Esophagus squamous epithelium (tissue), 5 donors: ENCODE measurements at places on chromosomes 7 and 10. TPM values are rescaled to one million over a fixed set of nuclear protein-coding genes. Genes with fewer than 3 reads are reported as not detected.

DNA sequence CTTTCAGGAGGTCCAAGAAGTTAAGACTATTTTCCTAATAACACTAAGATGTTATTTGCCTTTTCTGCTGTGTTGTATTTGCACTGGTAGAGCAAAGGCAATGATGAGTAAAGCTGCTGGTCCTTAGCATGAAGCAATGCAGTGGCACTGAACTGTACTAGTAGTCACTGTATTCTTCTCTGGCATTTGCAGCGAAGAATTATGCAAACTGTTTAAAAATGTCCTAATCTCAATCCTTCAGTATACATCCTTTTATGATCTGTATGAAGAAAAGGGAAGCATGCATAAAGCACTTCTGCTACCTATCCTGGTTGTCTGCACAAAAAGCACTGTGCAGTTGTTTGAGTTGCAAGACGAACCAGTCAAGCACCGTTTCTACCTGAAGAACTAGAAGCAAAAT lies 20.4 kb downstream of the IGF2BP3 start:
- no peaks in the 10 kb centered on the region for H3K4me1 ChIP-seq
- H3K27me3 ChIP-seq, result no peaks in the 10 kb centered on the region
- H3K4me3 ChIP-seq, result no peak overlapping the region
- no peaks in the 10 kb centered on the region for H3K36me3 ChIP-seq

- peak; percentile 9 for DNase-seq
- H3K27me3 ChIP-seq, result no peaks in the 10 kb centered on the region
- H3K4me1 ChIP-seq, result no peaks in the 10 kb centered on the region
- no peak overlapping the region for H3K4me3 ChIP-seq
- no peaks in the 10 kb centered on the region for H3K36me3 ChIP-seq
These were observed 6.6 kb upstream of the TPK1 start for GRCh38 chr7:144842377-144842851.

DNA sequence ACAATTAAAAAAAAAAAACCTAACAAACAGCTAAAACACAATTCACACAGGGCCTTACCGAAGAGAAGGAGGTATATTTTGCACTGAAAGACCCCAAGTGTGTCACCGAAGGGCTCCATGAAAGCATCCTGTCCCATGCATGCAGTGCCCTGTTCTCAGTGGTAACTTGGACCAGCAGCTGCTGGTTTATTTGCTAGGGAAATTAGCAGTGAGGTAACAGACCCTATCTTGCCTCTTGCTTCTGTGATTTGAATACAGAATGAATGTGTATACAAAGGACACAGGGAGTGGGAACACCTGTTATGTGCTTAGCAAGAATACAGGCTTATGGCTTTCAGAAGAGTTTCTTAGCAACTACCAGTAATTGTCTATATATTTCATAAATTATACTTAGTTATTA lies at the start of gene HEPACAM2:
Gene HEPACAM2 (minus strand): TSS at position 160 of the 400 bp plus-strand sequence.
- DNase-seq, result no peak
- no peak within 1 kb of the TSS for H3K4me3 ChIP-seq
- no peak within 1 kb of the TSS for H3K27ac ChIP-seq
- no peaks in the 10 kb centered on the region for H3K36me3 ChIP-seq

DNA sequence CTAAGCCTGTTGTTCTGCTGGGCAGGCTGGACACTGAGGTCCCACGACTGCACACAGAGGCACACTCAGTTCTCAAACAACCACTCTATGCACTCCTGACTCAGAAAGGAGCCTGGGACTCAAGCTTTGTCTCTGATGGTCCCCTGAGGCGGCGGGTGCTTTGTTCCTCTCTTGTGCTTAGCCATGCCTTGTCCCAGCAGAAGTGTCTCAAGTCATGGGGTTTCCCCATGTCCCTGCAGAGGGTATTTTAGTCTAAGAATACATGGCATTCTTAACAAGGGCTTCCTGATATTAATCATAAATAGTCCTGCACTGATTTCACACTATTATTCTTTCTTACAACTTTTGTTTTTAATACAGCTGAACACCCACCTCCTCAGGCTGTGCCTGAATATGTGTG lies 72.5 kb downstream of the CXCL12 start:
- peaks cover 8% of the 10 kb centered on the region for H3K4me1 ChIP-seq
- no peaks in the 10 kb centered on the region for H3K27me3 ChIP-seq
- H3K36me3 ChIP-seq, result no peaks in the 10 kb centered on the region
- H3K27ac ChIP-seq, result no peak overlapping the region

GRCh38 chr10:51080311-51081006 lies 6.2 kb downstream of the PRKG1 start:
- no peaks in the 10 kb centered on the region for H3K36me3 ChIP-seq
- H3K4me1 ChIP-seq, result no peaks in the 10 kb centered on the region
- DNase-seq, result no peak
- H3K4me3 ChIP-seq, result no peak overlapping the region
- no peak overlapping the region for H3K27ac ChIP-seq
- peaks cover 8% of the 10 kb centered on the region for H3K27me3 ChIP-seq

DNA sequence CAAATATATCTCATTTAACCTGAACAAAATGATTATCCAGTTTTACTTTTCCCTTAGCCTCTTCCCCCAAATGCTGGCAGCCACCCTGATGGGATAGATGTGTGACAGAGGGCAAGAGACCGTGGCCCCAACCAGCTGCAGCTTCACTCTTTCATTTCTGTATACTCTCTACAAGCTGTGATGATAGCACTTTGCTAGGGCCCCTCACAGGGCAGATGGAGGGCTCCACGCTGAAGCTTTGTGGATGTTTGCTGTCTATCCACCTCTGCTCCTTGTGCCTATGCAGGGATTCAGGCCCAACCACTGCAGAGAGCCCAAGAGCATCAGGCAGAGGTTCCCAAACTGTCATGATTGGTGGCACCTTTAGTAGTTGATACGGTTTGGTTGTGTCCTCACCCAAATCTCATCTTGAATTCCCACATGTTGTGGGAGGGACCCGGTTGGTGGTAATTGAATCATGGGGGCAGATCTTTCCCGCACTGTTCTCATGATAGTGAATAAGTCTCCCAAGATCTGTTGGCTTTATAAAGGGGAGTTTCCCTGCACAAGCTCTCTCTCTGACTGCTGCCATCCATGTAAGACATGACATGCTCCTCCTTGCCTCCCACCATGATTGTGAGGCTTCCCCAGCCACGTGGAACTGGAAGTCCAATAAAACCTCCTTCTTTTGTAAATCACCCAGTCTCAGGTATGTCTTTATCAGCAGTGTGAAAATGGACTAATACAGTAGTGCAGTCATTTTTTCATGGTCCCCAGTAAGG lies 20.1 kb downstream of the HTRA1 start:
- H3K27ac ChIP-seq, result no peak overlapping the region
- H3K4me3 ChIP-seq, result no peak overlapping the region
- no peaks in the 10 kb centered on the region for H3K36me3 ChIP-seq
- no peak for DNase-seq
- H3K4me1 ChIP-seq, result peaks cover 30% of the 10 kb centered on the region

GRCh38 chr7:154183482-154183881 lies 131.3 kb downstream of the DPP6 start:
- H3K27me3 ChIP-seq, result no peaks in the 10 kb centered on the region
- no peak overlapping the region for H3K27ac ChIP-seq
- H3K4me1 ChIP-seq, result no peaks in the 10 kb centered on the region
- H3K4me3 ChIP-seq, result no peak overlapping the region

GRCh38 chr7:84088802-84089201 lies 105.8 kb downstream of the SEMA3A start:
- no peaks in the 10 kb centered on the region for H3K27me3 ChIP-seq
- H3K4me3 ChIP-seq, result no peak overlapping the region
- H3K4me1 ChIP-seq, result no peaks in the 10 kb centered on the region
- no peaks in the 10 kb centered on the region for H3K36me3 ChIP-seq
- no peak overlapping the region for H3K27ac ChIP-seq
- no peak for DNase-seq

GRCh38 chr10:42812028-42812427 lies 29.4 kb downstream of the BMS1 start:
- H3K27ac ChIP-seq, result no peak overlapping the region
- peaks cover 95% of the 10 kb centered on the region for H3K36me3 ChIP-seq
- DNase-seq, result no peak
- no peaks in the 10 kb centered on the region for H3K4me1 ChIP-seq
- no peak overlapping the region for H3K4me3 ChIP-seq
- H3K27me3 ChIP-seq, result no peaks in the 10 kb centered on the region

GRCh38 chr7:88429382-88429781 lies 122.7 kb upstream of the STEAP4 start:
- H3K4me3 ChIP-seq, result no peak overlapping the region
- no peaks in the 10 kb centered on the region for H3K27me3 ChIP-seq
- H3K4me1 ChIP-seq, result no peaks in the 10 kb centered on the region
- DNase-seq, result no peak

- no peaks in the 10 kb centered on the region for H3K27me3 ChIP-seq
- no peak for DNase-seq
- no peak overlapping the region for H3K4me3 ChIP-seq
These were observed 65.8 kb downstream of the VIPR2 start for GRCh38 chr7:159078911-159079270.

DNA sequence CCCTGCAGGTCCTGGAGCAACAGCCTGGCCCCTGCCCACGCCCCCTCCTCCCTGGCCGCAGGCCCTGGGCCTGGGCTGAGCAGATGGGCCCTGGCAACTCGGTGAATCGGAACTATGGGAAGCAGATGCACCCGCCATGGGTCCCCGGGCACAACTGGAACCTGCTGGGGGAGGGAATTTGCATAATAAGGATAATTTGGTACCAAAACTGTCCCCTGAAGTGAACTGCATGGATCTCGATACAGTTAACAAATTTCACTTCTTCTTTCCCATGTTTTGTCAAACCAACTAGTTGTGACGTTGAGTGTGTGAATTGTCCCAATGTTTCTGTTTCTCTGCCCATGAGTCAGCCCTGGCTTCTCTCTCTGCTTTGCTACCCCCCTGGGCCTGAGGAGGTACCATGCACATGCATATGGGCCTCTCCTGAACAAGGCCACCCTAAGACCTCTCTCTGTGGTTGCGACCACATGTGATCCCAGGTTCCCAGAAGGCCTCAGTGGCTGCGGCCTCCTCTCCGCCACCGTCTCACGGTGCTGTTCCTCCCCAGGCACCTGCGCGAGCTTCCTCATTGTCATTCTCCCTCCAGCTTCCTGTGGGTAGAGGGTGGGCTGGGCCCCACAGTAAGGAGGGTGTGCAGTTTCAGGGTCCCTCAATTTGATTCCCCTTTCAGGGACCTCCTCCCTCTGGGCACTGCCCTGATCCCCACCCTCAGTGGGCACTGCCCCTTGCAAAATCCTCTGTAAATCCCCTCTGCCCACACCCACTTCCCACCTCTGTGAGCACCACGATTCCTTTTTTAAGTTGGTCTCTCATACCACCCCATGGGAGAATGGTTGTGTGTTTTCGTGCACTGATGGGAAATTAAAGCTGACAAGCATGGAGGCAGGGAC lies 40.0 kb downstream of the FIGNL1 start:
- no peak overlapping the region for H3K27ac ChIP-seq
- H3K27me3 ChIP-seq, result no peaks in the 10 kb centered on the region
- DNase-seq, result no peak
- H3K36me3 ChIP-seq, result no peaks in the 10 kb centered on the region
- H3K4me3 ChIP-seq, result no peak overlapping the region

The GDF2 gene
- not detected for total RNA-seq

The ZNF804B gene
- not detected for total RNA-seq

The CPVL gene
- 3.9 TPM for total RNA-seq

The CDC14C gene
- not detected for total RNA-seq

The TMEM196 gene
- not detected for total RNA-seq

The WNT8B gene
- total RNA-seq, result not detected

The MINDY4 gene
- 2.7 TPM for total RNA-seq

The ATXN7L1 gene
- total RNA-seq, result 14.1 TPM

The WASHC2C gene
- 30.1 TPM for total RNA-seq

The UCN3 gene
- total RNA-seq, result not detected
